ENCODE measurements at places on chromosomes 4 and X.

GRCh38 chrX:17860179-17860780 is 818 bp downstream of the RAI2 start:
- DNase-seq: no peak

- no peak for DNase-seq
Observed at GRCh38 chrX:123665197-123665596, 67.7 kb downstream of the THOC2 start.

GRCh38 chr4:183264614-183265013 is 55.5 kb downstream of the CLDN22 start:
- DNase-seq: no peak

DNA sequence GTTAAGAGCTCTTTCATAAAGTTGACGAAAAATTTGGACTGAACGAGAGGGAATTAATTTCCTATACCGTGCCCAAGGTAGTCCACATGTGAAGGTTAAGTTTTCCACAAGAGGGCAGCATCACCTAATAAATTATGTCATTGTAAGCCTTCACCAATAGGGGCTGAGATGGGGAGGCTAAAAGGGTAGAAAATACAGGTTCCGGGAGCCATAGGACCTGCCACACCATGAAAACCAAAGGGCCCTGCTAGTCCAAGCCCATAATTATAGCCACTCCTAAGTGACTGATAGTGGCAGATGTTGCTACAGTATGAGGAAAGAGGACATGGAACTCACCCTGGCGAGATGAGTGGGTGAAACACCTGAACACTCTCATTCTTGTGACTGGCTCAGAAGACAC is 122.2 kb downstream of the SHROOM4 start:
- no peak for DNase-seq

DNA sequence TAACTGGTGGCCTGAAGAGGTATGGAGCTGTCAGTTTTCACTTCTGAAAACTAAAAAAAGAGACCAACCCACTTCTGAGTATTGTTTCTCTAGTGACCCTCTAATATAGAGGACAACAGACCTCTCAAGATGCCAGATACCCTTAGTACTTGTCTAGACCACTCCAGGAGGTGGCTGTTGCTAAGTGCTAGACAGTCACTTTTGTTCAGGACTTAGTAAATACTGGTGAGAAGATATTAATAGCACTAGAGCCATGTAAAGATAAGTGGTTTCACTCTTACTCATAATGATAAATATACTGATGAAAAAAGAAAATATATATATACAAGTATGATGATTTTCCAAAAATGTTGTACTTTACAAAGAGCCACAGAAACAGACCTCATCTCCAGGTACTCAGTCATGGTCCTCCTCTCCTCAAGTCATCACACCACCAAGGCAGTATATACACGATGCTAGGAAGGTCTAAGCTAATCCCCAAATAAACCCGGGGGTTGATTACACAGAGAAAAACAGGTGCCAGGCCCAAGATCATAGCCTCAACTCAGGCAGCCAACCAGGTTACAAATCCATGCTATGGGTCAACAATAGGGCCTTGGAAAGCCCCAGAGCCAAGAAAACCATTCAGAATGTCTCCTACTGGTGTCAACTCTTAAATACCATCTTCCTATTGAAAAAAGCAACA is 66.9 kb downstream of the ARHGEF9 start:
- DNase-seq: no peak
